ENCODE measurements at places on chromosomes 6 and 20. TPM values are rescaled to one million over a fixed set of nuclear protein-coding genes. Genes with fewer than 3 reads are reported as not detected.

The IL17F gene
- not detected for total RNA-seq

The TTLL9 gene
- 10.6 TPM for total RNA-seq

The HINT3 gene
- total RNA-seq = 19.9 TPM

The PYGB gene
- total RNA-seq = 54.2 TPM

The HUS1B gene
- total RNA-seq = 0.55 TPM
